ENCODE measurements at places on chromosomes 4 and X.

- no peak for DNase-seq
Observed at GRCh38 chr4:827209-828081, 1.5 kb upstream of the CPLX1 start.

DNA sequence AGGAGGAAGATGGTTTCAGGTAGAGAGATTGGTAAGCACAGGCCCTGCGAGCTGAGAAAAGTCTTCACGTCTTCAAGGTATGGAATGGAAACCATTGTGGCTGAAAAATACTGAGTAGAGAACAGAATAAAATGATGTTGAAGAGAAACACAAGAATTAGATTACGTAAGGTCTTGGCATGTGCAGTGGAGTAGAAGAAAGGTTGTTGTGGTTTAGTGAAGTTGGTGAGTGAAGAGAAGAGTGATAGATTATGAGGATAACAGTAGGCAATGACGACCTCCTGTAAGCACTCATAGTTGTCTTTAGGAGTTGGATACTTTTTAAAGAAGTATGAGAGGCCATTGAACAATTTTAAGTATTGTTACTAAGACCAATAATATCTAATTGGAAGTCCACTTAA, 642.6 kb downstream of the PCDH7 start:
- no peak for DNase-seq

DNA sequence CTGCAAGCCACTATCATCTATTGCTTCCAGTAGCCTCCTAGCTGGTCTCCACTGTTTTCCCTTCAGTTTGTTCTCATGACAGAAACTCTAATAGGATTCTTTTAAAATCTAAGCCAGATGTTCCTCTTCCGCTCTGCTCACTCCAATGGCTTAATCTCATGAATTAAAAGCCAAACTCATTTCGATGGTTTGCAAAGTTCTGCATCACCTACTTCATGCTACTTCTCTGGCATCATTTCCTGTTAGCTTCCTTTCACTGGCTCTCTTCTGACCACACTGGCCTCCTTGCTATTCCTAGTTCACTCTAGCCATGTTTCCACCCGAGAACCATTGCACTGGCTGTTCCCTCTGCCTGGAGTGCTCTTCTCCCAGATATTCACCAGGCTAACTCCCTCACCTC, 102.0 kb upstream of the LSM6 start:
- DNase-seq: no peak

GRCh38 chr4:8841678-8842268, 29.9 kb downstream of the HMX1 start:
- DNase-seq: no peak

DNA sequence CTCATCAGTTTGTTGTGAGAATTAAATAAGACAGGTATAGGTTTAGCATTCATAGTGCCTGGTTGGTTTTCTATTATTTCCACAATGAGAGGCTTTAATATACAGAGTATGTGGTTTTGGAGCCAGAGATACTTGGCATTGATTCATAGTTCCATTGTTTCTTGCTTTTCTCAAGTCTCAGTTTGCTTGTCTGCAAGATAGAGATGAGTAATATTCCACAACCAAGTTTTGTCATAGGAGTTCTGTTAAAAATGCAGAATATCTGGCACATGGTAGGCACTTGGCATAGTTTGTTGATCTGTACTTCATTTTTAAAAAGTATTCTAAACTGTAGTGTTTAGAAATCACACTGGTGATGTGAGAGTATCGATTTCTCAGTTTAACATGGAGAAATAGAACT, 37.5 kb upstream of the EDA2R start:
- no peak for DNase-seq

GRCh38 chr4:85039526-85039925, 73.0 kb upstream of the WDFY3 start:
- no peak for DNase-seq

All from renal cortex interstitium (tissue), 15 donors.